ENCODE measurements at places on chromosomes 12 and 14. TPM values are rescaled to one million over a fixed set of nuclear protein-coding genes. Genes with fewer than 3 reads are reported as not detected.

Gene SERPINA4
- total RNA-seq: not detected

Gene RNASE3
- total RNA-seq: not detected

Gene TEAD4
- 19.9 TPM for total RNA-seq

Gene HSPA2
- total RNA-seq: 19.2 TPM

Gene RTL1
- not detected for total RNA-seq

Gene KIF21A
- 6.3 TPM for total RNA-seq

Gene CPNE6
- under 0.01 TPM for total RNA-seq

Gene NOVA1
- total RNA-seq: under 0.01 TPM
